H9 (cell line): ENCODE measurements at places on chromosomes 7 and 10.

DNA sequence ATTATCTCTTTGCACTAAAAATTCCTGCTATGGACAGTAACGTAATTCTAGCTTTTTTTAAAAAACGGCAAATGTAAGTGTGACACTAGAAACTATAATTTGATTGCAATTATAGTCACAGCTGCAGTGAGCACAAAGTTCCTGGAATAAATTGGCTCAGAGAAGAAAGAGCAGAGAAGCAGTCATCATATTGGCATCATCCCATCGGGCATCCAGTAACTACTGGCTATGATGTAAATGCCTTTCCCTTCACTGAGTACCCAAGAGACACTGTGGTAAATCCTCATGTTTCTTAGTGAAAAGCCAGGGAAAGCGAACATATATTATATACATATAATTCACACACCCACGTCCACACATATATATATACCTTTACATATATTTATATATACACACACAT, 43.6 kb downstream of the PIP4K2A start:
- no peak overlapping the region for H3K27ac ChIP-seq
- H3K4me1 ChIP-seq, result peaks cover 12% of the 10 kb centered on the region
- DNase-seq, result no peak
- H3K36me3 ChIP-seq, result no peaks in the 10 kb centered on the region; the same call in 2 of the 3 replicates

- H3K36me3 ChIP-seq, result no peaks in the 10 kb centered on the region
- no peak overlapping the region for H3K4me3 ChIP-seq
- no peaks in the 10 kb centered on the region for H3K27me3 ChIP-seq
- DNase-seq, result no peak
- 0 out of 2 replicates have a peak, but pooled peaks cover 2% of the 10 kb centered on the region for H3K4me1 ChIP-seq
- no peak overlapping the region for H3K27ac ChIP-seq
Measured at GRCh38 chr10:129331207-129331838, 135.7 kb upstream of the MGMT start.

- H3K27ac ChIP-seq, result no peak overlapping the region
- no peaks in the 10 kb centered on the region for H3K4me1 ChIP-seq
- DNase-seq, result no peak
Measured at GRCh38 chr7:22417349-22417748, 60.4 kb upstream of the RAPGEF5 start.

DNA sequence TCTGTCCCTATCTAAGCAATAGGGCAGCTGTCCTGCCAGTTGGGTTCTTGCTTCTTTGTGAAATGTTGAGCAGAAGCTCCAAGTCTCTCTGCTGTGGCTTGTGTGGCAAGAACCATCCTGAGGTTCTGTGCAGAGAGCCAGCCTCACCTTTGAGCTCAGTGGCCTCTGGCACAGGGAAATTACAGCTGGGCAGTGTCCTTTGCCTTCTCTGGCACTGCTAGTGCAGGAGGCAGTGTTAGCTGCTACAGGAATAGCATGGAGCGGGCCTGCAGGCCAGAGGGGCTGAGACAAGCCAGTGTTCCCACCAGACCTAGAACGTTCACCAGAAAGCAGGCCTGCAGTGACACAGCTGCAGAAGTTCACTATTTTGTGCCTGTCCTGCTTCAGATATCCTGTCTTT, 1.8 kb downstream of the PRXL2A start:
- H3K27me3 ChIP-seq, result peaks cover 4% of the 10 kb centered on the region; the same call in 1 of the 2 replicates
- no peak overlapping the region; the same call in 1 of the 2 replicates for H3K4me3 ChIP-seq
- no peak overlapping the region for H3K27ac ChIP-seq
- DNase-seq, result no peak

DNA sequence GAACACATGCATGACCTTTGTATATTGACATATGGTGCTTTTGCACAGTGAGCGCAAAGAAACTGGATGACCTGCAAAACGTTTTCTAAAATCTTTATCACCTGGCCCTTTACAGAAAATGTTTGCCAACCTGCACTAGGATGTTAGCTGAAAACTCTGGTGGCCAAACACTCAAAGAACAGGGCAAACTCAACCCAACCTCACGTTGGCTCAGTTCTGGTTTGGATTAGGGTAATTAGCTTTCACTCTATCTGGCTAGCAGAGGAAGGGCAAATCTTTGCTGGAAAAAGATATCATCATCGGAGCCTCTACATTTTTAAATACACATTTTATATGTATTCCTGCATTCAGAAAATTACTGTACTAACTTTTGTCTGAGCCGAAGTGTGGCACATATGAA, 688.9 kb downstream of the PHTF2 start:
- H3K36me3 ChIP-seq, result peaks cover 15% of the 10 kb centered on the region
- DNase-seq, result no peak
- no peak overlapping the region for H3K4me3 ChIP-seq
- H3K27ac ChIP-seq, result no peak overlapping the region
- H3K4me1 ChIP-seq, result no peaks in the 10 kb centered on the region; the same call in 1 of the 2 replicates
- no peaks in the 10 kb centered on the region for H3K27me3 ChIP-seq

- H3K36me3 ChIP-seq, result peaks cover 4% of the 10 kb centered on the region; the same call in 1 of the 2 replicates
- H3K4me1 ChIP-seq, result peaks cover 7% of the 10 kb centered on the region; the same call in 1 of the 2 replicates
- H3K27ac ChIP-seq, result no peak overlapping the region
- H3K4me3 ChIP-seq, result no peak overlapping the region
- H3K27me3 ChIP-seq, result no peaks in the 10 kb centered on the region
Measured at GRCh38 chr10:11831520-11831951, 8.4 kb downstream of the PROSER2 start.
